ENCODE measurements at places on chromosomes 7 and 10.

- DNase-seq: no peak
Observed at GRCh38 chr10:126140746-126141273, 244.4 kb downstream of the FANK1 start.

- peak; percentile 22 for DNase-seq
Observed at GRCh38 chr7:151856098-151856497, 20.8 kb downstream of the PRKAG2 start.

DNA sequence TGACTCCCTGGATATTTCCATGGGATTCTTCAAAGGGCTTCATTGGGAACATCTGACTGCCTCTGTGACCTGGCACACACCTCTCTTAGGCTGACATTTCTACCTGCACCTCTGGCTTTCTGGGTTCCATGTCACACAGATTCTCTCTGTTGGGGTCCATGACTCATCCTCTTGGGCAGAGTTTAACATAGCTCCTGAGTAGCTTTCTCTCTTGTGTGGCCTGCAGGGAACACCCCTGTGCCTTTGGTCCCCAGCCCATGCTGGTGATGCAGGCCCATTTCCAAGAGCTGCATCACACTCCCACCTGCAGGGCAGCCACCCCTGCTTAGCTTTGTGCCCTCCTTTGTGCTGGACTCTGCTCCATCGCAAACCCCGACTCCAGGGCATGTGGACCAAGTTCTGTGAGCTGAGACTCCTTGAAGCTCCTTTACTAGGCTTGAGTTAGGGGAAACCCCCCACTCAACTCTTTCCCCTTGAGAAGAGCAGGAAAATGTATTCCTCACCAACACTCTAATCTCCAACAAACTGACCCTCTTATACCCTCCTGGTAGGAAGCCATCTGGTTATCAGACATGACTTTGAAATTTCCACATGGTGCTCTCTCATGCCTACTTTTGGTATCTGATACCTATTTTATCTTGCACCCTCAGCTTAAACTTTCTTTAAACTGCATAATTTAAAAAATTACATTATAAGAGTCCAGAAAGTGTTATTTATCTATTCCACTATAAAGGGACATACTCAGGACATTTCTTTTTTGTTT, 93.3 kb downstream of the ZNF777 start:
- no peak for DNase-seq

- DNase-seq: no peak
Observed at GRCh38 chr7:130483031-130483430, 8.9 kb upstream of the MEST start.

- DNase-seq: no peak
Observed at GRCh38 chr10:11181978-11182377, 164.3 kb downstream of the CELF2 start.

DNA sequence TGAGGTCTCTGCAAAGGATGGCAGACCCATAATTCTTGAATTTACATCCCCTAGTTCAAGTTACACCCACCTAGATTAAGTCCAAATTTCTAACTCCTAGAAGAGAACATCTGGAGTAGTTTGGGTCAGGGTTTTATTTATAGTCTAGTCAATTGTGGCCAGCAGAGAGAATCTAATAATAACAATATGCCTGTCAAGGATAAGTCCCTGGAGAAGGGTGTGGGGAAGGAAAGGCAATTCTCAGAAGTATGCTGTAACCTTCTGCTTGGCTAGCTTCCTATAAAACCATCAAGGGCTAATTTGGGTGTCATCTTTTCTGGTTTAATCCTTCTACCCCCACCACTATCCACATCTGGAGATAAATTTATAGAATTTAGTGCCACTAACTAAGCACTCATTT, 52.8 kb upstream of the SEMA3E start:
- no peak for DNase-seq

DNA sequence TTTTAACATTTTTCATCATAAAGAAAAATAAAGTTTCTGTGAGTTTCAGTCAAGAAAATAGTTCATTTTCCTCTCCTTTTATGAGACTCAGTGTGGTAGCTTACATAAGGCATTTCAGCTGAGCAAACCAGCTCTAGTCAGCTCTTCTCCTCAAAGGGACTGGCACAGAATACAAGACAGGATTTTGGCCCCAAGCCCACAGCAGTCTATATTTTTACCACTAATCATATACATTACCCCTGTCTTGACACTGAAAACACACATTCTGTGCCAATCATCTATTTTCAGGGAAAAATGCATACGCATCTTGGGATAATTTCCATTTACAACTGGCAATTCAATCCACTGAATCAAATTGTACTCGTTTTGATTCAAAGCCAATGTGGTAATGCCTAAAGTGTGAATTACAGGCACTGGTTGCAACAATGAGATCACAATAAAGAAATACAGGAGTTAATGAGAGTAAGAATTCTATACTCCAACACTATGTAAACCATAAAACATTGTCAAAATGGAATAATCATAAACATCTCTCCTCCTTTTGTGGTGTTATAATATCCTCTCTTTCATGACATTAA, 186.4 kb downstream of the CACNA2D1 start:
- no peak for DNase-seq

- DNase-seq: no peak
Observed at GRCh38 chr7:11592699-11593098, 239.3 kb downstream of the THSD7A start.

- no peak for DNase-seq
Observed at GRCh38 chr10:31146491-31147209, 115.0 kb upstream of the ZNF438 start.

GRCh38 chr10:99894613-99895012, 112.2 kb downstream of the ABCC2 start:
- DNase-seq: no peak

DNA sequence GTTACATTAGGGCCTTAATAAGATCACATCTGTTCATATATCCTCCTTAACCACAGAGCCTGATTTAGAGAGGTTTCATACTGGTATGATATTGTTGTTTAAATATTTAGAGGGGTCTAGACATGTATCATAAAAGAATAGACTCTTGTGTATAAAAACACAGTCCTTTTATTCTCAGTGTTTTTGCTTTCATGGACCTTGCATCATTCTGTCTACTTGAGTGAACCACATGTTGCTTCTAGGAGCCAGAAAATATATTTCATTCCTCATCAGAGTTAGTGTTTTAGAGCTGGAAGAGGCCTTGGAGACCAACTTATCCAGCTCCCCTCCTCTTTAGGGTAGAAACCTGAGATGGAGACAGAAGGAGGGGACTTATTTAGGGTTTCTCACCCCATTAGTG, 312.8 kb downstream of the LRMDA start:
- DNase-seq: no peak

DNA sequence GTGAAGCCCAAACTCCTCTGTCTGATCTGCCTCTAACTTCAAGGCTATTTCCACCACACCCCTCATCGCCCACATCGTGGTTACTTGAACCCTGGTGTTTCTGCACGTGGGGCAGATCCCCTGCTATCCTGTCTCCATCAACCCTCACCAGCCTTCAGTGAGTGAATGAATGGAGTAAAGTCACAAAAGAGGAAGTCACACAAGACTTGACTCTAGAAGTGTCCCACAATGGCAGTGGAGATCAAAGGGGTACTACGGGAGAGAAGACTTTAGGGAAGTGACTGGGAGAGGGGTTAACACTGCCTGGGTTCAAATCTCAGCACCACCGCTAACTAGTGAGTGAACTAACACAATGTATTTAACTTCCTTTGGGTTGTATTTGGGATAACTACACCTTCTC, 85.9 kb downstream of the COBL start:
- DNase-seq: no peak

Measured in HepG2 (cell line).